Activated gamma-delta T cell (primary cell): ENCODE measurements at places on chromosomes 7 and 10.

DNA sequence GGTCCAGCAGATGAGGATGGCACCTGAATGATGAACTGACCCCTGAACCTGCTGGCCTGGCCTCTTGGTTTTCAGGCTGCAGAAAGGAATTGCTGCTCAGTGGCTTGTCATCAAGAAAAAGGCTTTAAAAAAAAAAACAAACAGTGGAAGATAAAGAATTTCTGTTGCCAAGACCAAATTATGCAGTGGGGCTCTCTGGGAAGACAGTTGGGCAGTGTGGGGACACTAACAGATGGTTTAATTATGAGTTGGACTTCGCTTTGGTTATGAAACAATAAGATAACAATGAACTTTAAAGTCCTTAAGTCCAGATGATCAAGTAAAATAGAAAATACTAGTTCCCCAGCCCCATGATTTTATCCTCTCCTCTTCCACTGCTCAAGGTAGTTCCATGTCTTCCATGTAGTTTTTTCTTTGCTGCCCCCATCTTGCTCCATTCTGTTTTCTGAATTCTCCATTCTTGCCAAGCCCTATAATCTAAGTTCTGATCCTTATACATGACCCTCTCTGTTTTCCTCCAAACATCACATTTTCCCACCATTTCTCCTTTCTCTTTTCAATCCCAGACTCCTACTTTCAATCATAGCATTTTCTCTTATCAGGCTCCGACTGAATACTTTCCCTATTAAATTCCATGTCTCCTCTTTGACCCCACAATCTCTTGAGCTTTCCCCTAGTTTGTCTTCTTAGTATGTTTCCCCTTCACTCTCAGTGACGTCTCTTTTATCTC is 52.6 kb downstream of the ANK3 start:
- DNase-seq, result no peak

DNA sequence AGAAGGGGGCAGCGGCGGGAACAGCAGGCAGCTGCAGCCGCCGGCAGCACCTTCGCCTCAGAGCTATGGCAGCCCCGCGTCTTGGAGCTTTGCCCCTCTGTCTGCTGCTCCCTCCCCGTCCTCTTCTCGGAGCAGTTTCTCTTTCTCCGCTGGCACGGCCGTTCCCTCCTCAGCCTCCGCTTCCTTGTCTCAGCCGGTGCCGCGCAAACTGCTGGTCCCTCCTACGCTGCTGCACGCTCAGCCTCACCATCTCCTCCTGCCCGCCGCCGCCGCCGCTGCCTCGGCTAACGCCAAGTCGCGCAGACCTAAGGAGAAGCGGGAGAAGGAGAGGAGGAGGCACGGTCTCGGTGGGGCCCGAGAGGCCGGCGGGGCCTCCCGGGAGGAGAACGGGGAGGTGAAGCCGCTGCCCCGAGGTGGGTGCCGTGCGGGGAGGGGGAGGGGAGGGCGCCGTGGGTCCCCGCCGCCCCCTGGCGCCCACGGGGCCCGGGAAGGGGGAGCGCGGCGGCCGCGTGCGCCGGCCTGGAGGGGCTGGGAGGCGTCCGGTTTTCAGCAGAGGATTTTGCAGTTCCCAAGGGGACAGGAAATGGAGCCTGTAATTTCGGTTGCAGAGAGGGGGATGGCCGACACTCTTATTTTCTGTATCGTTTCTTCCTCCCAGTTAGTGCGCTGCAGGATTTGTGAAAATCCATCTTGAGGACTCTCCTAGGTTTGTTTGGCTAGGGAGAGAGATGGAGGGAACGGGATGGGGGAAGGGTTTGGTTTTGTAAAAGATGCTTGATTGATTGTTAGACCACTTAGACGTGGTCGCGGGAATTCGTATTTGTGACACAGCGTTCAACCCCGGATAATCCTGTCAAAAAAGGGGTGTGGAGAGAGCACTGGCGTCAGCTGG is 630 bp downstream of the RSBN1L start:
- peak; percentile 36 for DNase-seq

- no peak for DNase-seq
These were observed 61.6 kb upstream of the OPALIN start for GRCh38 chr10:96420228-96421009.

DNA sequence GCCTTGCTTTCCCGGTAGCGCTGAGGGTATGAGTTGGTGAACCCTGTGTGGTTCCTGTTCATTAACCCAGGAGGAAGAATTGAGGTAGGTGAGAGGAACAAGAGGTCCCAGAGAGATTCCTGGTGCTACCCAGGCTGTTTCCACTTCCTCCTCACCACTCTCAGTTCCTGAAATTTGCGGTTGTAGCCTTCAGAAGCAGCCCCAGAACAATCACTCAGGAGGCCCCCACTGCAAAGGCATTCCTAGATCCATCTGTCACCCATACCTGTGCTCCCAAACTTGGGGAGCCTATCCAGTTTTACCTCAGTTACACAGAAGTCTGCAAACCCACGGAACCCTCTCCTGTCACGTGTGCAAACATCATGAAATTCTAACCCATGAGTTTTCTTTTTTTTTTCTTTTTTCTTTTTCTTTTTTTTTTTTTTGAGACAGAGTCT is 9.0 kb upstream of the PIP4K2A start:
- no peak for DNase-seq

- no peak for DNase-seq
These were observed 58.7 kb downstream of the C10orf120 start for GRCh38 chr10:122640921-122641320.

DNA sequence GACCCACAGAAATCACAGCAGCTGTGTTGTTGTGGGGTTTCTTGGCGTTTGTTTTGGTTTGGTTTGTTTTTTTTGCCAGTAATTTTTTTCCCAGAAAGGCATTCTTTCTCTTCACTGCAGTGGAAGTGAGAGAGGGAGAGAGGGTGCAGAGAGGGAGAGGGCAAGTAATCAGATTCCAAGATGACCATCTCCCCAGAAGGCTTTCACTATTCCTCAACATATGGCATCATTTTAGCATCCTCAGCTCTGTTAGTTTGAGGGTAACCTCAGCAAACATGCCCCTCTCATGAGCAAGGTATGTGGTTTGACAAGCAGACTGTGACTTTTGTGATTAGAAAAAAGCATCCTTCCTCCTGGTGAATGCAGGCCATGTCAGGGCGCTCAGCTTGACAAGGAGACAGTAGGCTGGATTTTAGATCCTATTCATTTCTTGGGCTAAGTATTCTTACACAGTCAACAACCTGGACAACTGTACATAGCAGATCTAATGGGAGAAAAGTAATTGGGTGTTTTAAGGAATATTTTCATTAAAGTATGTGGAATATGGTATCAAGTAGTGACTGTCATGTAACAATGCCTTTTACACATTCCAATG is 86.3 kb upstream of the PIK3CG start:
- no peak for DNase-seq
